CD4-positive, alpha-beta T cell treated with Interferon alpha-2 for 1 hour (primary cell): ENCODE measurements at places on chromosomes 1 and 21.
A peak's percentile ranks its signal among the peaks of the same experiment; 100 is the strongest.

DNA sequence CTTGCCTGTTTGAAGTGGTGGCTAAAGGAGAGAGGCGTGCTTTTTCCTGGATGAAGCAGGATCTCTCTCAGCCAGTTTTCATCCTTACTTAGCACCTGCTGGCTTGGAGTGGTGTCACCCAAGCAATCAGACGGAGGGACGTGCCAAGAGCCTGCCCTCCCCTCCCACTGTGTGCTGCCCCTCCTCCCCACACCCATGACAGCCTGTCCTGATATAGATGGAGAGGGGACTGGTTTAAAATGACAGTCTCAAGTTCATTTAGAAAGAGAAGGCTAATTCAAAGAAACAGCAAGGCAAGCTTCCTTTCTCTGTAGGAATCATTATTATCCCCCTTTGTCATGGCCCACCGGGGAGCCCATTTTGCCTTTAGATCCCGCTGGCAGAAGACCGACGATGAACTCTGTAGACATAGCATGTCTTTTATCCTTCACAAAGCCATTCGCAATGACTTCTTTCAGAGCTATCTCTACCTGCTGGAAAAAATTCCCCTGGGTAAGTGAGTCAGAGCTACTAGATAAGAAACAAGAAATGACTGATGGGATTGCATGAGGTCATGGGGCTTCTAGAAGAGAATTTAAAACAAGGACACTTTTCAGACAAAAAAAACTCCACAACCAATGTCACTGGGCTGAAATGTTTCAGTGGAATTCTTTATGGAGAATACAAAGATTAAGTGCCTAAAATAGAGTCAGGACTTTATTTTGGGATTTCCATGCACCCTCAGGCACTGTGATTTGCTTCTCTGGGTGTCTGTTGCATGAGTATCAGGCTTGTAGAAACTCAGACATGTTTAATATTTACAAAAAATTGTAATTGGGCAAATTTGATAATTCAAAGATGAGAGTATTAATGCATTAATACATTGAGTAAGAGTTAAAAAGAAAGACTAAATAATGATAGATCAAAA, at the start of gene NTMT2:
TSS of gene NTMT2 (plus strand) at position 190 of the 907 bp plus-strand sequence. CDS start at position 339, 149 bp downstream.
- DNase-seq: no peak

GRCh38 chr1:89611721-89612120, 21.2 kb upstream of the LRRC8C start:
- DNase-seq: no peak

GRCh38 chr1:193754732-193755427, 568.5 kb upstream of the B3GALT2 start:
- no peak for DNase-seq

DNA sequence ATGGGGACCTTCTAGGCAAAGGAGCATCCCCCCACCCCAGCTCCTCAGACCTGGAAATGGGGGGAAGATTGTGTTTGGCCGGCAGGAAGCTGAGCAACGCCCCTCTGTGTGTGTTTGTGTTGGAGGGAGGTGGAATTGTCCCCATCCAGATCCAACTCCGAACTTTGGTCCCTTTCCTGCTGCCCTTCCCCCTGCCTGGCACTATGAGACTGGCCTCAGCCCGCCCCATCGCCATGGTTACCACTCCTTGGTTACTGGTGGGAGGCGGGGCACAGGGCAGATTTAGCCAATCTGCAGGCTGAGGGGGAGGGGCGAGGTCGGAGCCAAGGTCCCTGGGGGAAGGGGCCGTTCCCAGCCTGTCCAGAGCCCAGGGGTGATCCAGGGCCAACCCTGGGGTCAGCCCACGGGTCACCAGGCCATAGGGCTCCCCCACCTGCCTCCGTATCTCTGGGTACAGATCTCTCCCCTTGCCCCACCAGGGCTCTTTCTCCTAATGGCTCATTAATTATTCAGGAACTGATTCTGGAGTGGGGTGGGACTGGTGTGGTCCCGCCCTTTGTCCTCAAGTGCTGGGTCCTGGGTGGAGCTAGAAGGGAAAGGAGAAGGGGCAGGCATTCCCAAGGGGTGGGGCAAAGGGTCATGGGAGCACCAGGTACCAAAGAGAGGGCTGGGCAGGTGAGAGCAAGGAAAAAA, 15.2 kb downstream of the PTPRF start:
- no peak for DNase-seq

- no peak for DNase-seq
These were observed 1.3 kb downstream of the KAZN start for GRCh38 chr1:14599800-14600199.

- DNase-seq: no peak
These were observed 18.2 kb upstream of the TCEA3 start for GRCh38 chr1:23442751-23443150.

GRCh38 chr1:99623554-99623953, 22.4 kb upstream of the PALMD start:
- DNase-seq: no peak

DNA sequence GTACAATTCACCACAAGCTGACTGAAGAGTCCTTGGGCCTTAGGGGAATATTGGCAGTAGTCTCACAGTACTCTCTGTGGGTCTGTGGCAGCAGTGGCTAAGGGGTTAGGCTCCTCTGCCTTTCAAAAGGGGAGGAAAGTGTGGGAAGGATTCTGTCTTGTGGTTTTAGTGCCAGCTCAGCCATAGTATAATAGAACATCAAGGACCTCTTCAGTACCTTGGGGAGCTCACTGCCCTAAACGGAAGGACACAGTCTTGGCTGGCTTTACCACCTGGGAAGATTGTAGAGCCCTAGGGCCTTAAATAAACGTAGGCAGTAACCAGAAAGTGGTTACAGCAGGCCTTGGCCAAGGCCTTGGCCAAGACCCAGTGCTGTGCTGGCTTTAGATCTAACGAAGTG, 265.7 kb downstream of the COL11A1 start:
- DNase-seq: no peak

- DNase-seq: no peak
These were observed 14.5 kb downstream of the PAX7 start for GRCh38 chr1:18644973-18645746.

GRCh38 chr1:234140388-234140787, 232.9 kb upstream of the COA6 start:
- DNase-seq: no peak

DNA sequence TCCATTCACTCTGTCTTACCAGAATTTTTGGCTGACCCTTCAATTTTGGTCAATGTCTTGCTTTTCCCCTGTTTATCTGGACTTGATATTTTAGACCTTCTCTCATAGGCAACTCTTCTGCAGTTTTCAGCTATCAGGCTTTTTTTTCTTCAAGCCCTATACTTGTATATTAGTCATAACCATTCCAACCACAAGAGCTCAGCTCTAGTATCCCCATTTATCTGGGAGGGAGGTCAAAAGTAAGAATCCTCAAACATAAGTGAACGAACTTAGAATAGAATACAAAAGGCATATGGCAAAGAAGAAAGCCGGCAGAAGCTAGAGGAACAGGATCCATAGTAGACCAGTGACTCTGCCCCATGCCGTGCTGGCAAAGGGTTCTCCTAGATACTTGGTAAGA, 45.9 kb upstream of the TNFSF4 start:
- DNase-seq: no peak

- no peak for DNase-seq
These were observed 31.0 kb upstream of the ZBTB18 start for GRCh38 chr1:244019982-244020485.

DNA sequence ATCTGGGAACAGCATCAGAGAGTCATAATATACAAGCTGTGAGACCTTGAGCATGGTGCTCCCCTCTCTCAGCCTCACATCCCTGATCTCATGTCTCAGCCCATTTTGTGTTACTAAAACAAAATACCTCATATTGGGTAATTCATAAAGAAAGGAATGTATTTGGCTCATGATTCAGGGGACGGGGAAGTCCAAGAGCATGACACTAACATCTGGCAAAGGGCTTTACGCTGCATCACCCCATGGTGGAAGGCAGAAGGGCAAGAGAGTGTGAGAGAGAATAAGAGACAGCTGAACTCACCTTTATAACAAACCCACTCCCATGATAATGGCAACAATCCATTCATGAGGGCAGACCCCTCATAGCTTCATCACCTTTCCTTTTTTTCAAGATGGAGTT, 36.5 kb downstream of the RNASEL start:
- no peak for DNase-seq

- DNase-seq: peak; percentile 62
These were observed 4.9 kb upstream of the B4GALT3 start for GRCh38 chr1:161182214-161182613.

GRCh38 chr1:183097438-183098051, 74.3 kb downstream of the LAMC1 start:
- DNase-seq: no peak

DNA sequence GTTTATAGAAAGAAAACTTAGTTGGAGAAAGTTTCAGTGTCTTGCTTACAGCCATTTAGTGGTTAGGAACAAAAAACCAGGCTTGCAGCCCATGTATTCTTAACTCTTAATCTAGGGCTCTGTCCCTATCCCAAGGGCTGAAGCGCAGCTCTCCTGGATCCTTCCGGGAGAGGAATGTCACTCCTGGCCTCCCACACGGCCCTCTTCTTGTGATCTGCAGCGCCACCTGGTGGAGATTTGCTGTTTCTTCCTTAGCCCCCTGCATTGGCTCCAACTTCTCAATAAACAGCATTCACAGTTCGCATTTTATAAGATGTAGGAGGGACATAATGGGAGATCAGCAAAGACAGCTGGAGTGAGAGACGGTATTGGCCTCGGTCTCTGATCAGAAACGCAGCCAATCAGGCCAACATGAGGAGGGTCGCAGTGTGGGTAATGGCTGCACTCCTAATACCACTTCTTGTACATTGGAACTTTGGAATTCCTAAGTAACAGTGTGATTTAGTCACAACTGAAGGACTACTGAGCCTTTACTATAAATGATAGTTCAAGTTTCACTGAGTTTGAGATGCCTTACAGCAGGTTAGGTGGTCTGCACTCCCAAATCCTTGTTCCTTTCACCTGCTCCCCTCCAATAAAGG, 283.4 kb downstream of the ASTN1 start:
- no peak for DNase-seq

- DNase-seq: no peak
These were observed 51.5 kb upstream of the SLC22A15 start for GRCh38 chr1:115924770-115925169.

DNA sequence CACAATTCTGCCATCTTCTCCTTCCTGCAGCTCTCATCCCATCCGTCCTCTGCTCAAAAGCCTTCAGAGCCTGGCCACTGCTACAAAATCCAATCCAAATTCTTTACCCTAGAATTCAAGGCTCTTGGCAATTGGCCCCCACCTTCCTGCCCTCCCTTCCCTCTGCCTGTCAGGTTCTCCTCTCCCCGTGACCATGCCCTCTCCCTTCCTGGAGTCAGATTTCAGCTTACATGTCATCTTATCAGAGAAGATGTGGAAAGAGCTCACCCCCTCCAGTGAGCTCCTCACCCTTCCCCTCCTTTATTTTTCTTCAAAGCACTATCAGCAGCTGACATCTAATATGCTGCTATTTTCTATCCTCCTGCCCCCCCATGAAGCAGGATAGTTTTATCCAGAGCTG, 86.9 kb downstream of the GRIK3 start:
- DNase-seq: no peak

DNA sequence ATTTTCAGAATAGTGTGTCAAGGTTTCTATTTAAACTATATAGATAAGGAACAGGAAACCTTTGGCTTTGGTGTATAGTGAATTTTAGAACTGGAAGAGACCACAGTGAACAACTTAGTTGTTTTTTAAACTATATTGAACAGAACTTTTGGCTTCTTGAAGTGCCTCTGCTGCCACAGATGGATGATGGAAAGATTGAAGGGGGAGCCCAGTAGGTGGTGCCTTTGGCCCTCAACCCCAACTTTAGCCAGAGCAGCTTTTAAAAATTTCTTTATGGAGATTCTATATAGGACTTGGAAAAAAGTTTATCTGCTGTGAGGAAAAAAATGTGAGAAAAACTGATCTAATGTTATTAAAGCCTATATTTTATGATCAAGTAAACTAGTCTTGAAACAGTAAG, 50.2 kb downstream of the SWT1 start:
- DNase-seq: no peak

- no peak for DNase-seq
These were observed 52.0 kb upstream of the KCNK1 start for GRCh38 chr1:233561708-233562426.

GRCh38 chr21:46605767-46606426, 1.0 kb upstream of the S100B start:
- peak; percentile 65 for DNase-seq

- no peak for DNase-seq
These were observed 27.5 kb upstream of the PLPPR4 start for GRCh38 chr1:99236756-99237155.

GRCh38 chr1:235051521-235051920, 77.1 kb downstream of the TOMM20 start:
- no peak for DNase-seq

GRCh38 chr1:71641903-71642302, 561.1 kb upstream of the ZRANB2 start:
- DNase-seq: no peak

GRCh38 chr1:211017075-211017718, 116.8 kb downstream of the KCNH1 start:
- DNase-seq: no peak

DNA sequence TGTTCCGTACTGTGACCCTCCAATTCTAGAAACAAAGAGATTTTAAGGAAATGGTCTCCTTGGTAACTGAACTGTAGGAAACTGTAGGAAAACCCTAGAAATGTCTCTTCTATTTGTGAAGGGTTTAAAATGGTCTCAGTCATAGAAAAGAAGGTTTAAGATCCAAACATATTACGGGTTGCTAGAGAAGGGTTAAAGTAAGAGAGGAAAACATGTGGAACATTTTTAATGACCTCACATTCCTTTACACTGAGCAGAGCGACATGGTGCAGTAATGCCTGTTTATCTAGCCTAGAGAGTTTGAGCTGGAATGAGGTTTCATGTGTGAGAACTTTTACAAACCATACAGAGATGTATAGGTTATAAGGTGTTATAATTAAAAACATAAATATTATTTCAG, 36.9 kb upstream of the C1orf105 start:
- DNase-seq: no peak

DNA sequence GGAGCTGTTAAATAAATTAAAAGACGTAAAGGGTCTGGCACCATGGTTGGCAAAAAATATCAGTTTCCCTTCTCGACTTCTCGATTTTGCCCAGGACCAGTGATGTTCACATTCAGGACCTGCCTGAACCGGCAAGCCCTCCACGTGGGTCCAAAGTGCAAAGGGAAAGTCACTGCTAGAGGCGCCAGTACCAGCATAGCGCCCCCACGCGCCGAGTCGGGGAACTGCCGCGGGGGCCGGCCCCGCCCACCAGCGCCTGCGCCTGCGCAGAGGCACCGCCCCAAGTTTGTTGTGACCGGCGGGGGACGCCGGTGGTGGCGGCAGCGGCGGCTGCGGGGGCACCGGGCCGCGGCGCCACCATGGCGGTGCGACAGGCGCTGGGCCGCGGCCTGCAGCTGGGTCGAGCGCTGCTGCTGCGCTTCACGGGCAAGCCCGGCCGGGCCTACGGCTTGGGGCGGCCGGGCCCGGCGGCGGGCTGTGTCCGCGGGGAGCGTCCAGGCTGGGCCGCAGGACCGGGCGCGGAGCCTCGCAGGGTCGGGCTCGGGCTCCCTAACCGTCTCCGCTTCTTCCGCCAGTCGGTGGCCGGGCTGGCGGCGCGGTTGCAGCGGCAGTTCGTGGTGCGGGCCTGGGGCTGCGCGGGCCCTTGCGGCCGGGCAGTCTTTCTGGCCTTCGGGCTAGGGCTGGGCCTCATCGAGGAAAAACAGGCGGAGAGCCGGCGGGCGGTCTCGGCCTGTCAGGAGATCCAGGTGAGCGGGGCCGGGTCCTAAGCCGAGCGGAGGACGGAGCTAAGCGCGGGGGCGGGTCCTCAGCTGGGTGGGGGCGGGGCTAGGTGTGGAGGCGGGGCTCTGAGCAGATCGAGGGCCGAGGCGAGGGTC, at the start of gene PINK1:
TSS of gene PINK1 (plus strand) at position 269 of the 875 bp plus-strand sequence. CDS start at position 360, 91 bp downstream.
- DNase-seq: peak; percentile 84

GRCh38 chr1:24535021-24535424, 20.9 kb upstream of the NCMAP start:
- DNase-seq: peak; percentile 79

GRCh38 chr1:68384321-68384813, 65.4 kb downstream of the RPE65 start:
- no peak for DNase-seq
